Activated T-helper 1 cell treated with anti-CD3 and anti-CD28 coated beads, Interleukin-2, amount 50 U/mL, for 16 hours (primary cell): ENCODE measurements at places on chromosomes 4 and X.

GRCh38 chr4:101035487-101035886 is 311.8 kb downstream of the PPP3CA start:
- DNase-seq: no peak

DNA sequence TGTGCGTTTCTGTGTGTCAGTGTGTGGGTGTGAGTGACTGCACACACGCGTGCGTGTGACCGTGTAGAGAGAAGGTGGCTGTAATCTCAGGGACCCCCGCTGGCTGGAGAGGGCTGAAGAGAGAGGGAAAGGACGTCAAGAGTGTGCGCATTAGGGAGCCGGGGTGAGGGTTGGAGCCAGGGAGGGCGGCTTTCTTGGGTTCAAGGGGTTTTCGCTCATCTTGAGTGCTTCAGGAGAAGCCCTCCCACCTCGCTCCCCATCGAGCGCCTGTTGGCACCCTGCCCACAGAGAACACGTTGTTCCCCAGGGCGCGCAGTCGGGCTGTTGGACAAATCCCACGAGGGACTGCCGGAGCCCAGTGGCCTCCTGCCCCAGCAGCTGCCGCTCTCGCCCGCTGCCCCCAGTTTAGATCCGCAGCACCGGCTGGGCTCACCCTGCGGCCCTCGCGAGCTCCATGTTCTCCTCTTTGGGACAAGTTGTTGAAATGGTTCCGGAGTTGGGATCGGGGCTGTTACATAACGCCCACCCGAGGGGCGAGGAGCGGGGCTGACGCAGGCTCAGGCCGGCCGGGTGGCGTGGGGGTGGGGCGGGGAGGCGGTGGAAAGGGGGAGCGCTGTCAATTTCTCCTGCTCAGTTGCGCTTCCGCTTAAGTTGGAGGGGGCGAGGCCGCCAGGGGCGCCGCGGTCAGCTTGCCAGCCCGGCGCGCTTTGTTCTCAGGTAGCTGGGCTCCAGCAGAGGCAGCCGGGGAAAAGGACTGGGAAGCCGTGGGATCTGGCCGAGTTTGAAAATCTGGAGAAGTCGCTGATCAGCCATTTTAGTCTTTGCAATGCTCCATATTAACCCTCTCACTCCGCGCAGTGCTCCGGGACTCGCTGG is 1.6 kb downstream of the GRIA2 start:
- no peak for DNase-seq

DNA sequence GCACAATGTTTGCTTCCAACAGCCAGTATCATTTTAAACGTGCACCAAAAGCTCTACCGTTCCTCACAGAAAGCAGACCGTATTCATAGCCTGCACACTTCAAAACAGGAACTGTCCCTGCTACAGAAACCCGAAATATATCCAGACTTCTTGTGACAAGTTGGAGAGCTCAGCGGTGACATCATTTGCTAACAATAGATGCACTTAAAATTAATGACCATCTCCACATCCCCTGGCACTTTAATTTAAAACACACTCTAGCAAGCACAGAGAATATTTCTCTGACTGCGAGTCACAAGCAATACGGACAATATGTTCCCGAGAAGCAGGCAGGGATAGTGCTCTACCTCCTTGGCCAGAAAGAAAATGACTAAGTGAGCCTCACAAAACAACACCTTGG is 2.5 kb downstream of the NYX start:
- no peak for DNase-seq

- DNase-seq: no peak
These were observed 73.8 kb downstream of the KDM6A start for GRCh38 chrX:44946771-44947170.

DNA sequence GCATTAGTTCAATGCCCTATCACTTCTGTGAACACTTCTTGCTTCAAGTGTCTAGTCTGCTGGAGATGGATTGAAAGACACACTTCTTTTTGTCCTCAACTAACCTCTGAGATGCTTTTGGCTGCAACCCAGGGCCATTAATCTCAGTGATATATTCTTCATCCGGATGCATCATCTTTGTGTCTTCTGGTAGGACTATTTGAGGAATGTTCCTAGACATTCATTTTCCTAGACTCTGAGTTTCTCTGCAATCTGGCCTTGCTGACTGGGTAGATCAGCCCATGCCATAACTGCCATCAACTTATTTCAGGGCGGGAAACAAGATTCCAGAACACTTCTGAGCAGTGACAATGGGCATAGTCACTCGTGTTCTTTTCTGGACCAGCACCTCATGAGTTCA is 329.4 kb downstream of the PDGFC start:
- DNase-seq: no peak

DNA sequence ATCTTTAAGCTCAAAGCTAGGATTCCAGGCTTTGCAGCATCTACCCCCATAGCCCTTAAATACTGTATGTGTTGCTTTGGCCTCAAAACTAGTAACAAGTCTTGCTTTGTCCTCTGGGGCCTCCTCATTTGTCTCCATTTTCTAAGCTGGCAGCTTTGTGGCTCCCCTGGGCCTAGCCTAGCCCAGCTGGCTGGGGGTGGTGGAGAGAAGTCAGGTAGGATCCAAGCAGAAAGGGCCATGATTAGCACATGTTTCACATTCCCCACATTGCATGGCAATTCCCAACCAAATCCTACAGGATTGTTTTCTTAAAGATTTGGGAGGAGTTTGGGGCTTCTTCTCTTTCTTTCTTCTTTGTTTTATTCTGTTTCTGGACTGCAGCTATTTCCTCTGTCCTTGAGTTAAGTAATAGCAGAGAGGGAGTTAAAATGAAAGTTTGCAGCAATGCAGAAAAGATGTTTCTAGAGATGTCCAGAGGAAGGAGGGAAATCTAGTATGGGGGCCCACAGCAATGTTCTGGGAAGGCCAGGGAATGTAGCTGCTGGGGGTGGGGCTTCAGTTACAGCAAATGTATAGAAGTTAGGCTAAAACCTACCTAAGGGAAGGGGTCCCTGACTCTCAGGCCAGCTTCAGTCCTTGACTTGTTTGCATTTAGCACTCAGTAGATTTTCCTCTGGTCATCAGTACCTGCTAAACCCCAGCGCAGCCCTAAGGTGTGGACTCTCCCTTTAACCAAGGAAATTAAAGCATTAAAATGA is 92.1 kb downstream of the SHROOM4 start:
- DNase-seq: no peak

GRCh38 chr4:181858741-181859140 is 384.5 kb upstream of the TENM3 start:
- DNase-seq: no peak

DNA sequence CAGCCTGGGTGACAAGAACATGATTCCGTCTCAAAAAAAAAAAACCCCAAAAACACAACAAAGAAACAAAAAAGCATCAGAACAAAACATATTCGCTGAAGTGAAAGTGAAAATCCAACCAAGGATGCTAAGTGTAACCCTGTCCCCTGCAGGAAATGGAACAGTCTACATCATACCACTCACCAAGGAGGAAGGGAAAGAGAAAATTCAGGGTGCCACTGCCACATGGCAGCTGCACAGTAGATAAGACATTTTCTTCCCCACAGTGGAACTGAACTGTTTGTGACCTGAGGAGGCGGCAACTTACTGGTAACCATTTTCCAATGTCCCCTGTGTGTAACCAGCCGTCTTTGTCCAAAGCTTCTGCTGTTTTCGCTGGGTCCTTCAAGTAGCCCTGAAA is 28.2 kb upstream of the CENPU start:
- DNase-seq: no peak

GRCh38 chrX:9609499-9609898 is 144.6 kb downstream of the TBL1X start:
- no peak for DNase-seq

DNA sequence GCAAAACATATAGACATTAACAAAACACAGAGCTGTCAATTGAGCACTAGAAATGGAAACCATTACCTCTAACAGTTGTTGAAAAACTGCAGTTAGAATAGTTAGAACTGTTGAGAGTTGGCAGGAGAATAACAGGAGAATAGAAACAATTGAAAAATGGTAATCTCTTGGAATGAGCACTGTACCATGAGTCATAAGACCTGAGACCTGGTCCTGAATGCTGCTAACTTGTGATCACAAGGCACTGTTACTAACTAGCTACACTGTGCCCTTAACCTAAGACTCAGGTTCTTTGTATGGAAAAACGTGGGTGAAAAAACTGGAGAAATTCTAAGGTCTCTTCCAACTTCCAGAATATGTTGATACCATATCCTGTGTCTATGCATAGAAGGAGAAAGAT is 29.3 kb downstream of the FAM114A1 start:
- no peak for DNase-seq

- no peak for DNase-seq
These were observed 620.8 kb upstream of the ADGRL3 start for GRCh38 chr4:60579335-60579734.

DNA sequence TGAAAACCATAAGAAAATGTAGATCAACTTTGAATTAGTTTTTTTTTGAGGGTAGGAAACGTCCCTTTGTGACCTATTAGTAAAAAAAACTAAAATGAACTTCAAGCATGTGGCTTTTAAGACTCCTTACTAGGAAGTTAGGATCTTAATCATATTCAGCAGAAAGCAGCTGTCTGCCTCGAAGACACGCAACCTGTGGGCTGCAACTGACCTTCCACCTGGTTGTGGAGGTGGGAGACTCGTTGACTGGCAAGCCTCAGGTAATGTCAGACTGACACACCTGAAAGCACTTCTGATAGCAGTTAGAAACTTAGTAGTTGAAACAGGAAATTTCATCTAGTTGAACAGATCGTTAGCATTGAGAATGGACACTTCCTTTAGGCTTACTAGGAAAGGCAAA is 37.4 kb downstream of the CCNG2 start:
- no peak for DNase-seq

DNA sequence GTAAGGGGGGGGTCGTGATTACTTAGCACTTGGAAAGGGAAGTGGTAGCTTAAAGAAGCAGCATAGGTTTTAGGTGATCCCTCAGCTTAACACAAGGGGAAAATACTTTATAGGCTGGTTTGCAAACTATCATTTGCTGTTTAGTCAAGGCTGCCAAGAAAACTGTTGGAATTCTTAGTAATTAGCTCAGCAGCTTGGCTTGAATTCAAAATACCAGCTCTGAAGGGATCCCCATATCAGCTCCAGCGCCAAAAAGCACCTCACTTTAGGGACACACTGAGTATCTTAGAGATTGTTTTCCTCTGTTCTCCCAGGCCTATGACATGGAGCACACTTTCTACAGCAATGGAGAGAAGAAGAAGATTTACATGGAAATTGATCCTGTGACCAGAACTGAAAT is 8.8 kb downstream of the TNMD start:
- no peak for DNase-seq

DNA sequence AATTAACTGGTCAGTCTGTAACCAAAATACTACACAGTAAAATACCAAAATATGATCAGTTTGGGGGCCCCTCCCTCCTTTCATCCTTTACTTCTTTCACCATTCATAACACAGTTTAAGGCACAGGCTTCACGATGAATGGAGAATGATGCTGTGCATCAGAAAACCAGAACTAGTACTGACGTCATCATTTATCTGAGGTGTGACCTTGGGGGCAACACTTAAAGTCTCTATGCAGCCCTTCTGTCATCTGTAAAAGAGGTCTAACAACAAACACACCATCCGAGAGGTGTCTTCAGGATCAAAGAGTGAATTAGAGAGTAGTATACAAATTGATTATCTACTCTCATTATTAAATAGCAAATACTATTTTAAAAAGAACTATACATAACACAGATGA is 135.4 kb downstream of the SH3KBP1 start:
- no peak for DNase-seq

DNA sequence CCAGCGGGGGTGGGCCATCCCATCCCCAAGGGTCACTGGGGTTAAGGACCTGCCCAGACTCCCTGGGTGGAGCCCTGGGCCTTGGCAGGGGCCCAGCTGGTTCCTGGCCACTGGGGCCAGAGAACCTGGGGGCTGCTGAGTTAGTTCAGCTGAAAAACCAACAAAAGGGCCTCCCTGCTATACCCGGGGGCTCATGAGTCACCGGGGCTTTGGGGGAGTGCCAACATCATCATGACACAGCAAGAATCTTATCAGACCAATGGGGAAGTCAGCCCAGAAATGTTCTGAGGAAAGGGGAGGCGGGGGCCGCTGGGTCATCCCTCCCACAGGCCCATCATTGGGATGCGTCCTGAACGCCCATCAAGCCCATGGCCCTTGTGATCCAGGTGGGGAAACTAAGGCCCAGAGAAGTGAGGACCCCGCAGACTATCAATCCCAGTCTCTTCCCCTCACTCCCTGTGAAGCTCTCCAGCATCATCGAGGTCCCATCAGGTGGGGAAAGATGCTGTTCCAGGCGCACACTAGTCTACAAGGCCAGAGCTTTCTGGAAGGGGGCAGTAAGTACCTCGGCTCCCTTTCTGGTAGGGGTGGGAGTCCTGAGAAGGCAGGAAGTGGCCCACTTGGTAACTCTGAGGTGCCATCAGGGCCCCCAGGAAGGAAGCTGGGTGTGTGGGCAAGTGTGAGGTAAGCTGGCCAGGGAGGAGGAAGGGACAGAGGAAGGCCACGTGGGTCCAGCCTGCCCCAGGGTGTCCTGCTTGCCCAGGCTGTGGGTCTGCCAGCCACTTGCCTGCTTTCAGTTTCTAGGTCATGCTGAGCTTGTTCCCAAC is 4.5 kb downstream of the G6PD start:
- peak; percentile 22 for DNase-seq

- no peak for DNase-seq
These were observed 208.8 kb upstream of the CLNK start for GRCh38 chr4:10893395-10893794.

DNA sequence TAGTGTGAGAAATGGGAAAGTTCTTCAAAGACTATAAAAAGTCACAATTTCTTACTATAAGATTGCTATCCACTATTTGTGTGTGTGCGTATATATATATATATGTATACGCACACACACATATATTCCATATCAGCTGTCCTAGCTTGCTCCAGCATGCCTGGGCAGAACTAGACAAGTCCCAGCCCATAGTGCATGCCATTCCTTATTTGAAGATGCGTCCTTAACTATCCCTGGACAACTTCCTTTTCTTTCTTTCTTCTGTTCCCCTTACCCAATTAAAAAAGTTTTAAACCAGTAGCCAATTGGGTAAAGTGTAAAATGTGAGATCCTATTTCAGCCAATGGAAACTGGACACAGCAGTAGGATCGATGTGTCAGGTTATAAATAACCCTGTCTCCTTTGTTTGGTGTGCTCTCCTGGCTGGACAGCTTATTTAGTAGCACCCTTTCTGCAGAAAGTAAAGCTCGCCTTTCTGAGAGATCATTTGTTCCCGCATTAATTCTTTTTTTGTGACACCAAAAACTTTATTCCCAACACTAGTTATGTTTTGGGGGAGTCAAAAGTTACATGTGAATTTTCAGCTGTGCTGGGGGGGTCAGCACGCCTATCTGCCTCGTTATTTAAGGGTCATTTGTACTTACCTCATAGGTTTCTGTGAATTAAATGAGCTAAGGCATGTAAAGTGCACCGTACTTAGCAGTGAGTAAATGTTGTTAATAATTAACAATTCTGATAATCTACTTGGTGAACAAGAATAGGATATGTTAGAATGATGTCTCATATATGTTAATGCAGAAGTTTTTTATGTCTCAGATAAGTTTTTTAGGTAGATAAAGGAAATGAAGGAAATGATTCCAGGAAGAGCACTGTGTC is 40.9 kb downstream of the KDM6A start:
- no peak for DNase-seq
